Right renal cortex interstitium (tissue), 3 donors: ENCODE measurements at places on chromosomes 12 and 14. TPM values are rescaled to one million over a fixed set of nuclear protein-coding genes. Genes with fewer than 3 reads are reported as not detected.

SSTR1 gene
- polyA plus RNA-seq = 1.6 TPM

PIK3C2G gene
- 4.2 TPM for polyA plus RNA-seq

NIN gene
- 34.6 TPM for polyA plus RNA-seq

PRR4 gene
- polyA plus RNA-seq = 5.6 TPM

TMEM63C gene
- polyA plus RNA-seq = 0.79 TPM

CCDC177 gene
- 0.08 TPM for polyA plus RNA-seq

OTOGL gene
- polyA plus RNA-seq = 0.92 TPM

ADAM21 gene
- polyA plus RNA-seq = 0.47 TPM

ZNF219 gene
- polyA plus RNA-seq = 23.4 TPM

DNA sequence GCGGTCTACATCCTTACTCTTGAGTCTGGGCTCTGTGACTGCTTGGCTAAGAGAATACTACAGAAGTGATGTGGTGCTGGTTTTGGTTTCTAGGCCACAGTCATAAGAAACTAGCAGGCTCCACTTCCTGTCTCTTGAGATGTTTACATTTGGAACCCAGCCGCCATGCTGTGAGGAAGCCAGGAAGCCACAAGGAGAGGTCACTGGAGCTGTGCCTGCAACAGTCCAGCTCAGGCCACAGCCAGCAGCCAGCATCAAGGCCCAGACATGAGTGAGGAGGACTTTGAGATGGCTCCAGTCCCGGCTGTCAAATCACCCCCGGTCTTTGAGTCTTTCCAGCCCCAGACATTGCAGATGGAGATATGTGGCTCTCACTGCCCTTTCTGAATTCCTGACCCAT, 12.9 kb upstream of the FAM181A start:
- no peak for DNase-seq

GRCh38 chr14:24057867-24058259, 6.1 kb downstream of the CARMIL3 start:
- DNase-seq = no peak

- no peak for DNase-seq
Observed at GRCh38 chr14:103749860-103750259, 34.2 kb downstream of the ZFYVE21 start.

GRCh38 chr14:64221391-64222003, 72.7 kb downstream of the ESR2 start:
- DNase-seq = no peak

GRCh38 chr12:104805186-104805585, 152.9 kb downstream of the SLC41A2 start:
- no peak for DNase-seq

GRCh38 chr14:75429562-75429961, 1.7 kb downstream of the JDP2 start:
- no peak for DNase-seq

DNA sequence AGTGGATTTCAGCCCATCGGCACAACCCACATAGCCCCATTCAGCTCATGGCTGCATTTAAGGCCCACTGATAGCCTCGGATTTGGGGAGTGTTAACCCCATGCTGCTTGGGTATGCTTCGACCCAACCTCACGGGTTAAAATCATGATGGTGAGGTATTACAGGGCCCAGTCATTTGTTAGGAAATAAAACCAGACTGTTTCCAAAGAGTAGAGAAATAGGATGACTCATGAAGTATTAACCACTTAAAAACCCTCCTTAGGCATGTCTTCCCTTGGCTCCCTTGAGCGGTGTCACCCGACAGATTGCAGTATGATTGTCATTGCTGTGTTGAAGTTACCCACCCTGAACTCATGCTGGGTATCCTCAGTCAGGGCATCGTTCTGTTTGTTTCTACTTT, 289.1 kb downstream of the CACNA1C start:
- no peak for DNase-seq

DNA sequence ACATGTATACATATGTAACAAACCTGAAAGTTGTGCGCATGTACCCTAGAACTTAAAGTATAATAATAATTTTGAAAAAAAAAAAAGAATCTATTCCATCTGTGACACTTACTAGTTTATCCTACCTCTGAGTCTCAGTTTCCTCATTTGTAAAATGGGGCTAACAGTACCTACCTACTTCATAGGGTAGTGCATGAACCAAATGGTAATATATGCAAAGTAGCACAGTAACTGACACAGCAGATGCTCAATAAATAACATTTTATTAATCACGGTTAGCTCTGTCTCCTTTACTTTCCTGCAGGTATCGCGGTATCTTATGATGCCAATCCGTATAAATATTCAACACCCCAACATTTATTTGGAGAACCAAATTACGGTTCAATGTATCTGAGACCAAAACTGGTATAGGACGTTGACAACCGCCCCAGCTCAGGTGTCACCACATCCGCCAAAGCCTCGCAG, 703 bp downstream of the TMED10 start:
- DNase-seq = no peak

DNA sequence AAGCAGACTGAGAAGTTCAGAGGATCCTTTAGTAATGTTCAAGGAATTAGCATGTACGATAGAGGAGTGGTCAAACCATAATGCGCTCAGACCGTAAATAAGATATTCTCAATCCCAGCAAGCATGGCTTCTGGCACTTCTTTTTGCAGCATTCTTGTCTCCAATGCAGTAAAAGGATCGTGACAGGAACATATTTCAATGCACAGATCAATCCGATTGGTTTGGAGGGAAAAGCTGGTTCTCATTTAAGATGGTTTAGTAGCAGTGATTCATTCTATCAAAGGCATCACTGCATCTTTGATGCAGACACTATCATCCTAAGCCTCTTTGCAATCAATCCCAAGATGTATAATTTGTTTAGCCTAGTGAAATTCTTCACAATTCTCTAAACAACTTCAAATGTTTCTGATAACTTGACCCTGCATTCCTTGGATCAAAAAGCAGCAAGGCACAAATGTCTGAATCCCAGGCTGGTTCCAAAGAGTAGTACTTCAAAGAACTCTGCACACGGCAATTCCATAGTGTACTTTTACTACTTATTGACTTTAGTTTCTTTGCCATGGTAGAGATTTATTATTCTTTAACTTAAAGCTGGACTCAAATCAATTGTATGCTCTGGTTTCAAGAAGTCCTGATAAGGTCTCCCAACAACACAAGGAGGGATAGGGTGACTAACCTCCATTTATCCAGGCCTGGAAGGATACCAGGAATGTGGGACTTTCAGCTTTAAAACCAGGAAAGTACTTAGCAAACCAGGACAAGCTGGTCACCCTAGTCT, 96.8 kb upstream of the MDM1 start:
- no peak for DNase-seq

DNA sequence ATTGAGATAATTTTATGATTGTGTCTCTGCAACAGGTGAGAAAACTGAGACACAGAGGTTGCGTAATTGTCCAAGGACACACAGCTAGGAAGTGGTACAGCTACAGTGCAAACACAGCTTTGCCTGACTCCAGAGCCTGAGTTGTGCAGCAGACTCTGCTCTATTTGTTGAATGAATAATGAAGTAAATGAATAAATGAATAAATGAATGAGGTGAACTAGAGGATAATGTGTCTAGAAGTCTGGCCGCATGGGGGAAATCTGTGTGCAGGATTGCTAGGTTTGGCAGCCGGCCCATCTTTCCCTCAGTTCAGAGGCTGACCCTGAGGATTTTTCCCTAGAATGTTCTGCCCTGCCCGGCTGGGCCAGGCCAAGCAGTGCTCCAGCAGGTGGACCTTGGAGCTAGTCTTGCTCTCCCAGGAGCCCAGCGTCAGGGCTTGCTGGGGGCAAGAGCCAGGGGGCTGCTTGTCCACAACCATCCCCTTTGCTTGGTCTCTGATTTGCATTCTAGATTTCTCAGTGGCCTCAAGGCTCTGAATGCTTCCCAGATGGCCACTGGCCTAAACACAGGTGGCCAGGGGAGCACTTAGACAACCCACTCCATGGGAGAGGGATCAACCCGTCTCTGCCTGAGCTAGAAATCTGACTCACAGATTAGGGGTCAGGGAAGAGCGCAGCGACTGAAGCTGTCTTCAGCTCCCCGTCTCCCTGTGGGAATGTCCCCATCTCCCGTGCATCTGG, 225.2 kb downstream of the C12orf75 start:
- no peak for DNase-seq

DNA sequence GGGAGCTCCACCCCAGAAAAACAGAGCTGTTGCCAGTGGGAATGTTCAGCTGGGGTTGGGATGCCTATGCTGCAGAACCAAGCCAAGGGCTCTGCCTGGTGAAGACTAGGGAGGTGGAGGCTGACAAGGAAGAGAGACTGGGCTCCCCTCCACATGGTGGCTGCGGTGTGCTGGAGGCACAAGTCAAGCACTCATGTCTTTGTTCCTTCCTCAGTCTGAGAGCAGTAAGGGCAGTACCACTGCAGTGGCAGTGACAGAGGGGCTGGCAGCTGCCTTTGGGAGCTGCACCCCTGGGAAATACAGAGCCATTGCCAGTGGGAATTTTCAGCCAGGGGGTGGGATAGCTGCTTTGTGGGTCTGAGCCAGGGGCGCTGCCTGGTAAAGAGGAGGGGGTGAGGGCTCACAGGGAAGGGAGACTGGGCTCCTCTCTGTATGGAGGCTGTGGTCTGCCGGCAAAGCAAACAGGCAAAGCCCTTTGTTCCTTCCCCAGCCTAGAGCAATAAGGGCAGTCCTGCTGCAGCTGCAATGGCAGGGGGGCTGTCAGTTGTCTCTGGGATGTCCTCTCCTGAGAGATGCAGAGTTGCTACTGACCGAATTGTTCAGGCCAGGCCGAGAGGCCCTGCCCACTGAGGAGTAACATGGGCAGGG, 255.9 kb downstream of the RAD51B start:
- no peak for DNase-seq

DNA sequence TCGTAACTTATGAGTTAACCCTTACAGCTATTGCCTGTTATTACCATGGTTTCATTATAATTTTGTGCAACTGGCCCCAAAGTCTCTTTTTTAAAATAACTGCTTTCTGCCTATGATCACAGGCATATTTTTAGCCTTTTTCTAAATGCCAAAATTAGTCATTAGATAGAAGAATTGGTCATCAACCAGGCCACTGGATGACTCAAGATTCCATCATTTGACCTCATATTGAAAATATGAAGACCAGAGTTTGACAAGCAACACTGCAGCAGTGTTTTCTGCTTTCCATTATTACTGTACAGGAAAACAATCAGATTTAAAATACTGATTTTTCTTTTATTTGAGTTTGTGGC, 54.7 kb upstream of the OTOGL start:
- no peak for DNase-seq

DNA sequence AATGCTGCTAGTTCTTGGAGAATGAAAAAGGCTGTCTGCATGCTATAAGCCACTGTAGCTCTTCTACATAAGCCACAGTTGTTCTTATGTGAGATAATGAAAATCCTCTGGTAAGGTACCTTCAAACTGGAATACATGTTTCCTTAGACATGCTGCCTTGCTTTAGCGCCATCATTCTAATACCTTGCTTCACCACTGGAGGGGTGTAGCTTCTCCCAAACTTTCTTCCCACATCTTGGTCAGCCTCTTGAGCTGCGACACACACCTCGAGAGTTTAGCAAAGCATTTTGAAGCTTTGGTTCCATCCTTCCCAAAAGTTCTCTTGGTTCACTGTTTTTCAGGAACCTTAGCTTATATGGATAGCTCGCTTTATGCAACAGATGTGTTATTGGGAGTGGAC, 69.5 kb downstream of the NKX2-1 start:
- DNase-seq = no peak

DNA sequence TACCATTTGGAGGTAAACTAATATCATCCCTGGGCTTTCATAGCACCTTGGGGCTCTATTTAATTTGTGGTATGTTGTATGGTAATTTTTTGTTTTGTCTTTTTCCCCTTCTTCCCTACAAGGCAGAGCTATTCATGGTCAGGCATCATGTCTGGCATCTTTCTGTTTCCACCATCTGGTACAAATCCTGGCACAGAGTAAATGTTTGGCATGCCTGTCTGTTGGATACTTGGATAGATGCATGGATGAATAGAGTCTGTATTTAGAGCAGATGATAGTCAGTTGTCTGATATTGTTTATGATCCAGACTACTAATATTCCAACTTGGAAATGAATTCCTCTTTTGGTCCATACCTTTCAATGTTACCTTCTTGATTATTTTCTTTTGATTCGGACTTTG, 139.8 kb downstream of the NEDD1 start:
- no peak for DNase-seq

- no peak for DNase-seq
Observed at GRCh38 chr12:120284381-120284780, 7.3 kb downstream of the RNU4-2 start.

- DNase-seq = no peak
Observed at GRCh38 chr12:97335115-97335514, 127.5 kb upstream of the RMST start.

DNA sequence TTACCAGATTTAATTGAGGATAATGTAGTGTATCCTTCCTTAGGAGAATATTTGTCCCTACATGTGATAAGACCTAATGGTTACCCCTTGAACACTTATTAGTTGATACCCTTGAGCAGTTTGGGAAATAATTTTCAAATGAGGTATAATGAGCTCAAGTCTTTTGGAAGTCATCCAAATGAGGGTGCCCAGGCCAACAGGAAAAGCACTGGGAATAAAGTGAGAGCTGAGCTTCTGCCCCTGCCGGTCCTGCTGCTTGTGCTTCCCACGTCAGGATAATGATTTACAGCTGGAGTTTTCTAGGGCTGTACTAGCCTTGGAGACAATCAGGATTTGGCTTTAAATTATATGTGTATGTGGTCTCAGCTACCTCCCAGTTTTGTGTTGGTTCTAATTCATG, 178.8 kb upstream of the FRMD6 start:
- DNase-seq = no peak

DNA sequence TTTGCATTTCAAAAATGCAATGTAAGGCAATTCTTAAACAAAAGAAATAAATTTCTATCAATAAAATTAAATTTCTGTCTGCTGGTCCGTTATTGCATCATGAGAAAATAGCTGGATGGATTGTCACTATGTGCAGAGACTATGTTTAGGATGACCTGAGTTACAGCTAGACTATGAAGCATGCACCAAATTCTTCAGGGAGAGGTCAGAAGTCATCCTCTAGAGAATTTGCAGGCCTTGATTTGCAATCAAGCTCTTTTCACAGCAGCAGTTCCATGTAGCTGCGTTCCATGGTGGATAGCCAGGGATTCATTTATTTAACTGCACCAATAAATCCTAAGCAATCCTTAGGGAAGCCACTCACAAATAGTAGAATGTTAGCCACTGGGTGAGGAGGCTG, 253.7 kb downstream of the MSRB3 start:
- DNase-seq = no peak

DNA sequence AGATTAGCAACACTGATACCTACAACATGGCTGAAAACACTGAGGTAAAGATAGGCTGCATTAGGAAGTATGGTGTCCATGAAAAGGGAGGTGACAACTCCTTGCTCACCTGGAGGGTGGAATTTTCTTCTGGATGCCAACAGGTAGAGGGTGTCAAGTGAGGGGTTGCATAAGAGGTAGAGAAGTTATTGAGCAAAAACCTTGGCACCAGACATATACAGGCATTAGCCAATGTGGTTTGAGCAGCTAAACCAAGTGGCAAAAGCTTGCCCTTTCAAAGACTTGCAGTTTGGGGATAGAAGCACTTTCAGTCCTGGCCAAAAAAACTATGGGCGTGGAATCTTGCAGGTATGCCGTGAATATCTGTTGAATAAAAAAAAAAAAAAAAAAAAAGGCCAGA, 3.8 kb downstream of the RITA1 start:
- DNase-seq = no peak
